ENCODE measurements at places on chromosomes 12 and 14.

- DNase-seq, result no peak
Observed at GRCh38 chr12:131912518-131913274, 16.4 kb upstream of the PUS1 start.

DNA sequence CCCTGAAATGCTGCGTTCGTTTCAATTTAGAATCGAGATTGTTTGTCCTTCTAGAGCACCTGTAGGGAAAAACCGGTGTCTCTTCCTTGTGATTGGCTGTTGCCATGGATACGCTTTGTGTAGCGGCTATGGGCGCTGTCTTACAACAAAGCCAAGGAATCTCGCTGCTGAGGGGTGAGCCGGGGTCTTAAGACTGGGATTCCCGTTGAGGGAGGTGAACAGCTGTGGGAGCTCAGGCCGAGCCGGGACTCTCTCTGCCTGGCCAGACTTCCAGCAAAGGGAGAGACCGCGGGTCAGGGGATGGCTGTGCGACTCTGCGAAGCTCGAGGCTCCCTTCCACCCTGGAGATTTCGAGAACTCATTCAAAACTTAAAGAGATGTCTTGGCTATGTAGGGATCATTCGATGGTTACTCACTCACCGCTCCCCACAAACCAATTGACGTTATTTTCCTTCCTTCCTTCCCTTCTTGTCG lies at the start of the genes LRRIQ1 and TSPAN19:
LRRIQ1 (plus strand) TSS at position 118 of the 474 bp plus-strand sequence. CDS start 1,826 bp downstream, outside the sequence.
TSPAN19 (minus strand) TSS at position 44 of the 474 bp plus-strand sequence. CDS start 6,331 bp downstream, outside the sequence.
- no peak for DNase-seq

- no peak for DNase-seq
Observed at GRCh38 chr14:23323838-23324454, 2.7 kb downstream of the PABPN1 start.

DNA sequence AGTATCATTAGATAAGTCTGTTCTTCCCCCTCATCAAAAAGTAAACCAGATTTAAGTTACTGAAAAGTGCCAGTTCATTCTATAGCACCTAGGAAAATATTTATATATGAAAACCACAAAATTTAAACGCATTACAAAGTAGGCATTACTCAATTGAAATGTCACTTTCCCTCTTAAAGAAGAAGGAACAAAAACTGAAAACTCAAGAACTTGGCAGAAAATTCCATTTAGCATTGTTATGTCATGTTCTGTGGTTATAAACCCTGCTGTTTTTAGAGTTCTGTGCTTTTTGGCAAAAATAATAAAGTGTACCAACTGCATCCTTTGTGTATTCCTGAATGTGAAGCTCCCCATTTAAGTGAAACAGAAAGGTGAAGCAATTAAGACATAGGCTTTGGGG lies 3.6 kb downstream of the FGD4 start:
- no peak for DNase-seq

GRCh38 chr12:46491548-46491947 lies 119.0 kb upstream of the SLC38A2 start:
- DNase-seq, result no peak

- no peak for DNase-seq
Observed at GRCh38 chr12:42129595-42130204, 15.0 kb downstream of the GXYLT1 start.

DNA sequence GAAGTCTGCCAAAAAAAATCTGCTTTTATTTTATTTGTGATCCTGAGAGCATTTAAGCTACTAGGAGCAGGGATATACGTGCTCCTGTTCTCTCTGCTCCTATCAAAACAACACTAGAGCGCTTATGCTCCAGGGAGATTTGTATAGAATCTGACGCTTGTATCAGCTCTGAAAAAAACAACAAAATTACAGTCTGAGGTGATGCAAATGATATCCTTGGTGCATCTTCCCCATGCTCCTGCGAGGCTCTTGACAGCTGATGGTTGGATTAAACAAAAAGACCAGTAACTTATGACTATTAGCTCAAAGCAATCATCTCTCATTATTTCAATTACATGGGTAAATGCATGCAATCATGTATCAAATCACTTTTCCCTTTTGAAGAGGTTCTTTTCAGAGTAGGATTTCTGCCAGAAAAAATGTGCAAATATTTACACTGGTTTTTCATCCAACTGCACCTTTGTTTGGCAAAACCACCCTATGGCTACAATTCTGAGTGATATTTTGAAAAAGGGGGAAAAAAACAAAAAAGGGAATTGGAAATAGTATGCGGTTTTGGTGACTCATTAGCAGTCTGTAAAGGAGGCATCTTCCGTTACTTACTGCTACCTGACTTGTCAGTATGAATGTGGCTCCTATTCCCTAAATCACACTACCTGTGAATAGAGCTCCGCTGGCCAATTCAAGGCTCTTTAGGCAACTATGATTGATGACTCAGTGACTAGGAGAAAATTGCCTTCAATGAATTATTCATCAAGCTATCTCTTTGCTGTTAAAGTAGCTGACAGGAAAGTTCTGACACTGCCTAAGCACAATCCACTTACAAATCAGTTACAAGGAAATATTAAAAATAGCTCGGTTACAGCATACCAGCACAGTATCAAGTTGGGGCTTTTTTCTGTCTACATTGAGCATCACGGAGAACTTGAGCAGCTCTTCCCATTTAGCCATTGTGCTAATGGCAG lies 450.0 kb downstream of the FOXG1 start:
- no peak for DNase-seq

- no peak for DNase-seq
Observed at GRCh38 chr12:28316049-28316448, 125.8 kb downstream of the CCDC91 start.

DNA sequence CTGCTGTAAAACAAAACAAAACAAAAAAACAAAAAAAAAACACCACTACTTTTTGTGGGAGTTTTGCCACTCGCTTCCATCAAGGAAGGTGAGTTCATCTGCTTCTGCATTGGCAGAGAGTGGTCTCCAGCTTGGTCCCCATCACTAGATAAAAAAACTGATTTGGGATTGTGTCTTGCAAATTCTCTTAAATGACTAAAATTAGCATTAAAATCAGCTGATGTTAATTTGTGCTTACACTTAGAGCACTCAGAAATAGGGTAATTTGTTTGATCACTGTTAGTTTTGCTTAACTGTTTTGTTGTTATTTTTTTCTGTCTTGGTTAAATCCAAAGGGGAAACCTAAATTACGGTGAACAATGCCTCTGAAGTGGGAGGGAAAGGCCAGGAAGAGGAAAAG lies 1048.0 kb downstream of the LRFN5 start:
- no peak for DNase-seq

GRCh38 chr12:90024262-90024661 lies 315.6 kb upstream of the ATP2B1 start:
- DNase-seq, result no peak

DNA sequence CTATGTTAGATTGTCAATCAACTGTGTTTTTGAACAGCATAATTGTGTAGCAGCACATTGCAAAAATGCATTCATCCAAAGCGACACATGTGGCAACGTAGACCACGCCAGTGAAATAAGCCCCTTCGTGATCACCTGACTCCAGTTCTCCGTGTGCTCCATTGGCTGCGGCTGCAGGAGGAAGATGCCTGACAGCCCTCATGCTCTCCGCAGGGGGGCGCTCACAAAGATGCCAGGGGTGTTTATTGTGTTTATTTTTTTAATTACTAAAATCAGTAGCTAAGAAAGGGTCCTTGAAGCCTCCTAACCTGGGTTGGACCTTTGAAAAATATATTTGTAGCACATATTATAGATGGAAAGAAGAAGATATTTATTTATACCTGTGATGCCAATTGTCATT lies 116.3 kb downstream of the SLC15A4 start:
- no peak for DNase-seq

GRCh38 chr14:77040741-77041653 lies 12.5 kb upstream of the IRF2BPL start:
- no peak for DNase-seq

- DNase-seq, result no peak
Observed at GRCh38 chr12:20063116-20063515, 305.2 kb upstream of the PDE3A start.

- DNase-seq, result no peak
Observed at GRCh38 chr12:94299846-94300245, 151.5 kb downstream of the PLXNC1 start.

GRCh38 chr12:17456486-17456885 lies 633.5 kb downstream of the RERGL start:
- DNase-seq, result no peak

- no peak for DNase-seq
Observed at GRCh38 chr12:15700595-15700994, 88.6 kb downstream of the EPS8 start.

GRCh38 chr12:31002999-31003398 lies 70.7 kb upstream of the DDX11 start:
- DNase-seq, result no peak

DNA sequence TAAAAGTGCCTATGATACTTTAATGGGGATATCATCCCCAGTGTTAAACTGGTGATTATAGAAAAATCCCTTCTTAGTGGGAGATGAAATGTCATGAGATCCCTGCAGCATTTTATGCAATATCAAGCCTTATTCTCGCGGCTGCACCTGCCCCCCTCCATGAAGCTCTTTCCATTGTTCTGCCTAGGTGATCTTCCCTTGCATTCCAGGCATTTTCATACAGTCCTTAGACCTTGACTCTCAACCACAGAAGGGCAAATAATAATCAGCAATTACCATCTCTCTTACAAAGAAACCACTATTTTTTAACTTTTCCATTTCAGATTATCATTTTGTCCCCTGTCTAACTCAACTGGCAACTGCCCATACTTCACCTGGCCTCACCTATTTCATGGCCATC lies 352.3 kb downstream of the NELL2 start:
- no peak for DNase-seq

- no peak for DNase-seq
Observed at GRCh38 chr12:115070313-115070712, 386.3 kb upstream of the TBX3 start.

Data from stimulated activated CD4-positive, alpha-beta T cell treated with anti-CD3 and anti-CD28 coated beads, TNF-alpha, amount 100 ng/mL, for 48 hours (primary cell).